ENCODE measurements at places on chromosomes 4 and X. TPM values are rescaled to one million over a fixed set of nuclear protein-coding genes. Genes with fewer than 3 reads are reported as not detected.
A peak's percentile ranks its signal among the peaks of the same experiment; 100 is the strongest.

Gene YIPF7
- total RNA-seq, result not detected

DNA sequence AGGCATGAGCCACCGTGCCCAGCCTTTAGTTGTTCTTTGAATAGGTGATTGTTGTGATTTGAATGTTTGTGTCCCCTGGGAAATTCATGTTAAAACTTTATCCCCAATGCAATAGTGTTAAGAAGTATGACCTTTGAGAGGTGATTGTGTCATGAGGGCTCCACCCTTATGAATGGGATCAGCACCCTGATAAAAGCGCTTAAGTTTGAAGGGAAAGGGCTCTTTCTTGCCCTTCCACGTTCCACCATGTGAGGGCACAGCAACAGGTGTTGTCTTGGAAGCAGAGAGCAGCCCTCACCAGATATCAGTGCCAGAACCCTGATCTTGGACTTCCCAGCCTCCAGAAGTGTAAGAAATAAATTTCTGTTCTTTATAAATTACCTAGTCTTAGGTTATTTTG is 33.7 kb upstream of the RP2 start:
- H3K4me1 ChIP-seq, result no peaks in the 10 kb centered on the region
- no peak overlapping the region for H3K4me3 ChIP-seq
- H3K27me3 ChIP-seq, result peaks cover 2% of the 10 kb centered on the region

GRCh38 chrX:23403849-23404248 is 69.2 kb downstream of the PTCHD1 start:
- DNase-seq, result no peak
- H3K4me1 ChIP-seq, result no peaks in the 10 kb centered on the region
- H3K4me3 ChIP-seq, result no peak overlapping the region
- H3K36me3 ChIP-seq, result no peaks in the 10 kb centered on the region

DNA sequence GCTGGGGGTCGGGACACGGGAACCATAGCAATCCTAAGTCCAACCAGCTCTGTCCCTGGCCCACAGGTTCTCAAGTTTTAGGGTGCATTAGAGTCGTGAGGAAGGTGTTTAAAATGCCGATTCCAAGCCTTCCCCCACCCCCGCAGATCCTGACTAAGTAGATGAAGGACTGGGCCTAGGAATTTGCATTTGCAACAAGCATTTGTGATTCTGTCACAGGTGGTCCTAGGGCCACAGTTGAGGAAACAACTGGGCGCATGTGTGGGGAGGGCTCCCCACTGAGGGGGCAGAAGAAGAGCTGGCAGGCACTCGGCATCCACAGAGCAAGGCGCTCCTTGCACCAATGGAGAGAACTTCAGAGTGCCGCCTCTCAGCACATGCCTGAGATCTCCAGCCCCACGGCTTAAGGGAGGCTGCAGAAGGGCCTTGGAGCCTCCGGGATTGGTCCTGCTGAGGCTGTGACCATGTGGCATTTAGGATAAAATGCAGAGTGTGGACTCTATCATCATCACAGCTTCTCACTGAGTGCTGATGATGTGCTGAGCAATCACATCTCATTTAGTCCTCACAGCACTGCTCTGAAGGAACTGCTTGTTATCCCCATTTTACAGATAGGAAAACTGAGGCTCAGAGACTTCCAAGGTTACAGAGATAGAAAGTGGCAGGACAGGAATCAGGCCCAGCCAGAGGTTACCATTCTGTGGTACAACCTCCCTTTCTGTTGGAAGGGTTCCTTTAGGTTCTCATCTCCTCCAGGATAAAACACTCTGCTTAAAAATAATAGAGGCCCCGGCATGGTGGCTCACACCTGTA is 16.7 kb downstream of the SEL1L3 start:
- DNase-seq, result no peak
- no peak overlapping the region for H3K27ac ChIP-seq
- peaks cover 9% of the 10 kb centered on the region for H3K36me3 ChIP-seq
- no peaks in the 10 kb centered on the region for H3K27me3 ChIP-seq

Gene IL2
- not detected for total RNA-seq

Gene SSX1
- not detected for total RNA-seq

- no peak overlapping the region for H3K4me3 ChIP-seq
- H3K27me3 ChIP-seq, result no peaks in the 10 kb centered on the region
- H3K36me3 ChIP-seq, result no peaks in the 10 kb centered on the region
Observed at GRCh38 chr4:86825511-86825910, 23.7 kb downstream of the SLC10A6 start.

Gene NUDT11
- 17.4 TPM for total RNA-seq

DNA sequence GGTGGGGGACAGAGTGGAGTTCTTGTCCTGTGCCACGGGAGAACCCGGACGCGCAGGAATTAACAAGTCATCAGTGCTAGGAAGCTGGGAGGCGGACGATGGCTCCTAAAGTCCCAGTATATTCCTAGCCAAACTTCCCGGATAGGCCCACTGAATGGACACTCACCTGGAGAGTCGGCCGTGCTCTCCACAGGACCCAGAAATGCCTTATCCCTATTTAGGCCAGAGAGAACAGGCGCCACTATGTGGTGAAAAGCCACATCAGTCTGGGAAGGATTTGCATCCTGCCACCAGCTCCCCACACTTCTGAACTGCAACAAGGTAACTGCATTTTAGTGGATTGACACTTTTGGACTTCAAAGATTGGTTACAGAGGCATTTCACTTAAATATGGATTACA is 1.1 kb downstream of the CFAP299 start:
- DNase-seq, result peak; percentile 76
- H3K4me3 ChIP-seq, result peak overlapping the region; percentile 89
- no peak overlapping the region for H3K27ac ChIP-seq
- peaks cover 9% of the 10 kb centered on the region for H3K36me3 ChIP-seq

- H3K4me3 ChIP-seq, result no peak overlapping the region
- H3K4me1 ChIP-seq, result peaks cover 21% of the 10 kb centered on the region
- peaks cover 2% of the 10 kb centered on the region for H3K36me3 ChIP-seq
- no peaks in the 10 kb centered on the region for H3K27me3 ChIP-seq
Observed at GRCh38 chr4:477686-478085, 21.3 kb downstream of the ZNF721 start.

Gene TXK
- 0.72 TPM for total RNA-seq

Gene F9
- total RNA-seq, result not detected
